ENCODE measurements at places on chromosomes 11 and 22.
A peak's percentile ranks its signal among the peaks of the same experiment; 100 is the strongest.

DNA sequence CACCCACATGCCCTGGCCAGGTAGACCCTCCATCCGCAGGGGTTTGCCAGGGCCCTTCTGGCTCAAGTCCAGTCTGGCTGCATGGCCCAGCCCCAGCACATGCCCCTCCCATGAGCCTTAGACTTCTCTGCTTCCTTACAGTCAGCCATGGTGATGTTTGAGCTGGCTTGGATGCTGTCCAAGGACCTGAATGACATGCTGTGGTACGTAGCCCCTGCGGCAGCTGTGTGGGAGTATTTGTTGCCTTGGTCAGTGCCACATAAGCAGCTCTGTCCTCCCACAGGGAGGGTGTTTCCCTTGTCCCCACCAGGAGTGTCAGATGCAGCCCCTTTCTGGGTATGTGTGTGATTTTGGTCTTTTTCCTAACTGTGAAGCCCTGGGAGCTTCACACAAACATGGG is 17.5 kb downstream of the CDC45 start:
- DNase-seq: peak; percentile 17

GRCh38 chr11:77035039-77035438 is 841 bp downstream of the B3GNT6 start:
- no peak for DNase-seq

DNA sequence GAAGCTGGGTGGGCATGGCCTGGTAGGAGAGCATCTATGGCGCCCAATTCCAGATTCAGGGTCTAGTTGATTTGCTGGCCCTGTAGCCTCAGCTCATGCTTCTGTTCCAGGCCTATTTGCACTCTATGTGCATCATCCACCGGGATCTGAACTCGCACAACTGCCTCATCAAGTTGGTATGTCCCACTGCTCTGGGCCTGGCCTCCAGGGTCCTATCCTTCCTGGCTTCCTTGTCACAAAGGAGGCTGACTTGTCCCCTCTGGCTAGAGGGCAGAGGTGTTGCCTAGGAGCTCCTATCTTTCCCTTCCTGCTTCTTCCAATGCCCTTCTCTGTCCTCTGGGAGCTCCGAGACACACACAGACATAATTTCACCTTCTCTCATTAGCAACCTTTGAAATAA is 21.3 kb downstream of the PIK3IP1 start:
- DNase-seq: no peak

GRCh38 chr11:47607380-47607779 is 13.2 kb upstream of the C1QTNF4 start:
- peak; percentile 94 for DNase-seq

- DNase-seq: peak; percentile 34
Observed at GRCh38 chr11:77071671-77072605, 5.2 kb downstream of the CAPN5 start.

DNA sequence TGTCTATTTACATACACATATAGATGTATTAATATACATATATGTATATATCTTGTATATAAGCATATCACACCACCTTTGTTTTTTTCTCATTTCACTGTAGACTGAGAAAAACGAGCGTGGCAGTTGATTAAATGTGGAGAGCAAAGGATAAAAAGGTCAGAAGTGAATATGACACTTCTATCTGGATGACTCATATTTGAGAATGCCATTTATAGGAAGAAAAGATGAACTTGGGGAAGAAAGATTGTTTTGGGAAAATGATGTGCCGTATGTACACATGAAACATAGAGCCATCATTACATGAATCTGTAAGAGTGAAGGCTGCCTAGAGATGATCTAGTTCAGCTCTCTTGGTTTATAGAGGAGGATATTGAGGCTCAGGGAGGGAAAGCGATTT is 28.7 kb downstream of the AMOTL1 start:
- no peak for DNase-seq

- peak; percentile 41 for DNase-seq
Observed at GRCh38 chr11:103544874-103545273, 435.6 kb downstream of the DYNC2H1 start.

DNA sequence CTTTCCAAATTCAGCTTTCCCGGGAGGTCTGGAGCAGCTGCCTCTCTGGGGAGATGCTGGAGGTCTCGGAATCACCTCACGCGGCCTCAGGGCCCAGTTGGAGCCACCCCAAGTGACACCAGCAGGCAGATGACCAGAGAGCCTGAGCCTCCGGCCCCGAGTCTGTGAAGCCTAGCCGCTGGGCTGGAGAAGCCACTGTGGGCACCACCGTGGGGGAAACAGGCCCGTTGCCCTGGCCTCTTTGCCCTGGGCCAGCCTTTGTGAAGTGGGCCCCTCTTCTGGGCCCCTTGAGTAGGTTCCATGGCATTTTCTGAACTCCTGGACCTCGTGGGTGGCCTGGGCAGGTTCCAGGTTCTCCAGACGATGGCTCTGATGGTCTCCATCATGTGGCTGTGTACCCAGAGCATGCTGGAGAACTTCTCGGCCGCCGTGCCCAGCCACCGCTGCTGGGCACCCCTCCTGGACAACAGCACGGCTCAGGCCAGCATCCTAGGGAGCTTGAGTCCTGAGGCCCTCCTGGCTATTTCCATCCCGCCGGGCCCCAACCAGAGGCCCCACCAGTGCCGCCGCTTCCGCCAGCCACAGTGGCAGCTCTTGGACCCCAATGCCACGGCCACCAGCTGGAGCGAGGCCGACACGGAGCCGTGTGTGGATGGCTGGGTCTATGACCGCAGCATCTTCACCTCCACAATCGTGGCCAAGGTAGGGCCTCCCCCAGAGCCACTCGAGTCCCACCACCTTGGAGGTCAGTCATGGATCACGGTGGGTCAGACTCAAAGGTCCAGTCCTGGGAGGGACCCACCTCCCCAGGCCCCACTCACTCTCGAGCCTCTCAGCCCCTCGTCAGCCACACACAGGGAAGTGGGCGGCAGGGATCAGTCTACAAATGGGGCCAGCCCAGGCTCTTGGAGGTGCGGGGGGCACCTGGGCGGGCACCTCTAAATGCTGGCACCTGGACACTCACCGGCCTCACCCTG is 525 bp downstream of the SLC22A12 start:
- DNase-seq: no peak

All from MG63 (cell line).